NCI-H1048 (cell line): ENCODE measurements at places on chromosomes 5 and 9.

DNA sequence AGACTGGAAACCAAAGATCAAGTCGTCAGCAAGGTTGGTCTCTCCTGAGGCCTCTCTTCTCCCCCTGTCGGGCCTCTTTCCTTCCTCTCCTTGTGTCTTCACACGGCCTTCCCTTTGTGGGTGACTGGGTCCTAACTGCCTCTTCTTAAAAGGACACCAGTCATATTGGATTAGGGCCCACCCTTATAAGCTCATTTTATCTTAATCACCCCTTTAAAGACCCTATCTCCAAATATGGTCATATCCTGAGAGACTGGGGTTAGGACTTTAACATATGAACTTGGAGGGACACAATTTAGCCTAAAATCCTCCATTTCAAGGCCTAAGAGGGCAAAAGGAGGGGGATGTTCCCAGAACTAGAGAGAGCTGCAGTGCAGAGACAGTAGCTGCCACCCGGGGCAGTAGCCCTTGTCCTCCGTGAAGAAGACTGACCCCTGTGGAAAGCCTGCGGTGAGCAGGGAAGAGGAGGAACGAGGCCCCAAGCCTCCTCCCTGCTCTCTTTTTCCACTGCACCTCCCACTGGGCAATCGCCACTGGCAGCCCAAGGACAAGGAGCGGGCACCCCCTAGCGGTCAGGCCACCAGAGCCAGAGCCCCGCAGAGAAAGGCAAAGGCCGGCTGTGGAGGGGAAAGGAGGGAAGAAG lies 34.9 kb downstream of the CFAP90 start:
- DNase-seq = no peak

DNA sequence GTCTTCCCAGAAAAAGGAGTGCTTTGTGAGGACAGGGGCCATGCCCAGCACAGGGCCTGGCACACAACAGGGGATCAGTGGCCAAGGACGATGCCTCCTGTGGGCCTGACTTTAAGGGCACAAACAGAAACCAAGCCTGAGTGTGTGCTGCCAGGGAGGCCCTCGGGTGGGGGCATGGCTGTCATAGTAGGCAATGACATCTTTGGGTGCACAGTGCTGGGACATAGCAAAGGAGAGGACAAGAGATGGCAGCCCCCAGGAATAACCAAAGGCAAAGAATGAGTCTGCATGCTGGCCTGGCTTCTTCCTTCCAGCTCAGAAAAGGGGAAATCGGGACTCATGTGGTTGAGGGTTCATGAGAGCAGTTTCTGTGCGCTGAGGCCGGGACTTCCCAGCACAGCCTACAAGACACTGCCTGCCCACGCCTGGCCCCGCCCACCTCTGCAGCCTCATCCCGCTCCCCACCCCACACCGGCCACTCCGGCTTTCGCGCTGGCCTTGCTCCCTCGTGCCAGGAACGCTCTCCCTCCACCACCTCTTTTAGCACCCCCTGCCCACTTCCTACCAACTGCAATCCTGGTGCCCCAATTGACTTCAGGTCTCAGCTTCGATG lies 13.8 kb upstream of the LHX2 start:
- no peak for DNase-seq

GRCh38 chr5:16538006-16538405 lies 72.4 kb upstream of the ZNF622 start:
- no peak for DNase-seq

DNA sequence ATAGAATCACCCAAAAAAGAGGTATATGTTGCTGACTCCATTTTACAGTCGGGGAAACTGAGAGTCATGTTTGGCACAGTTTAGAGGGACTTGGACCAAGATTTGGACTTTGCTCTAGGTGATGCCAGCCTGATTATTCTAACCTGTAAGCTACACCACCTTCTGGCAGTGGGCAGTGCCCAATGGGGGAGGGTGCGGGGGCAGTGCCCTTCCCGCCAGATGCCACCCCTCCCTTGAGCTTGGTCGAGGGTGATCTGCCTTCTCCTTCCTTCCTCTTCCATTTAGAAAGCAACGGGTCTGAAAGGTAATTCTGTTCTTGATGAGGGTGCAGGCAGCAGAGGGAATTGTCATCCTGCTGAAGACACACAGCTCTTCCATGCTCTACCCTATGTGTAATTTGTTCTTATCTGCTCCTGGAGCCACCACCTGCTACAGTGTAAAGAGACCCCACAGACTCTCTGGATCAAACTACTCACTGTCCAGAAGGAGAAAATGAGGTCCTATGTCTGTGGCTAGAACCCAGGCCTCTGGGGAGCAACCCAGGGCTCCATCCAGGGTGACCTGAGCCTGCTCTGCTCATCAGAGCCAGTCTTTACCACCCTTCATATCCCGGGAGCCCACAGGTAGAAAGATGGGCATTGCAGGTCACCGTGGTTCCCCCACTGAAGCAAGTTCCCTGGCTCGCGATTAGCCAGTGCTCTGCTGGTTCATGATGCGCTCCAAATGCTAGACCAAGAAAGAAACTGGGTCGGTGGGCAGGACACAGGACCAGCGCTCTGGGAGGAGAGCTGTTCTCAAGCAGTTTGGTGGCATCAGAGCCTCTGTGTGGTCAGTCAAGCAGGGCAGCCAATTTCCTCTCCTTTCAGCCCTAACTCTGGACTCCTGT lies 156.2 kb downstream of the RGS3 start:
- no peak for DNase-seq

DNA sequence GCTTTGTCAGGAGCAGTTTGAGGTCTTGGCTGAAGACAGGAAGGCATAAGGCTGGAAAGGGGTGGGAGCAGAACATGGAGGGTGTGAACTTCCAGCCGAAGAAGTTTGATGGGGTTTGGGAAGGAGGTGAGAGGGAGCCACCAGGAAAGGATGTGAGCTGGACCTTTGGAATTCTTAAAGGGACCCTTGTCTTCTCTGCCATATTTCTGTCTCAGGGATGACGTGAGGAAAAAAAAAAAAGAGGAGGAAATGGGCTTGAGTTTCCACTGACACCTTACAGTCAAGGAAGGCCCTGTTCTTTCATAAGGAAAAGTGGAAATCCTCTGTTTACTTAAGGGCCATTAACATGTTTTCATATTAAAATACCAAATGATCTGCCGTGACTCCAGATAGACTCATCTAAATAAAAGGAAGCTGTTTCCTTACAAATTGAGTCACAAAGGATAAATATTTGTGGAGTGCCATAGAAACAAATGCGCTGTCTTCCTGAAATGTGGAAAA lies 132.1 kb downstream of the PALM2AKAP2 start:
- DNase-seq = no peak

DNA sequence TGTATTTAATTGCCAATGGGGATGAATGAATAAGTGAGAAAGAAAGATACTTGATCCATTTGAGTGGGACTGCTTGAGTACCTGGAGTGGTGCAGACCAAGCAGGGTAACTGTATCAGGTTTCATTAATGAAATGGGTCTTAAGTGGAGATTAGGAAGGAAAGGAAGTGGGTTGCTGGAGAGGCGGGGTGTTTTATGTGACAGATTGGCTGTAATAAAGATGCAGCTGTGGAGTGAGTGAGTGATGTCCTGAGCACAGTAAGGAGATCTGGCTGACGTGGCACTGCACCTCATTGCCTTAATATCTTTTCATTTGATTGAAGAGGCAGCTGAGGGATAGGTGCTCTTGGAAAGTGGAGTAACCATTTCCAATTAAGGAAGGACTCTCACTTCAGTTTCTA lies 161.0 kb upstream of the CCDC152 start:
- DNase-seq = no peak

- no peak for DNase-seq
These were observed 585.0 kb downstream of the KIF4B start for GRCh38 chr5:155598552-155598951.

- DNase-seq = no peak
These were observed 104.4 kb upstream of the FCN2 start for GRCh38 chr9:134776080-134776796.

DNA sequence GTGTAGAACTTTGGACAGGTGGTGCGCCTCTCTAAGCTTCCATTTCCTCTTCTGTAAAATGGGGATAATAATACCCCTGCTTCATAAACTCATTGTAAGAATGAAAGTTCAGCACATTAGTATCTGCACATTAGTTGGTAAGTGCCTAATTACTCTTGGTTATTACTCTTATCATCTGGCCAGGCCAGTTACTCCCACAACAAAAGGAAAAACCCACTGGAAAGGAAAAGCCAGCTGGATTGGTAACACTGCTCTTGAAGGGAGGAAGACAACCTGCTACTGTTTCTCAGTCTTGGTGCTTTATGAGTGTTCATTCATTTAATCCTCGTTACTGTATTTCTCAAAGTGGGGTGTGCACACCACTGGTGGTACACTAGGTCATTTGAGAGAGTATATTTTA lies 251.4 kb downstream of the ARHGAP26 start:
- DNase-seq = no peak

DNA sequence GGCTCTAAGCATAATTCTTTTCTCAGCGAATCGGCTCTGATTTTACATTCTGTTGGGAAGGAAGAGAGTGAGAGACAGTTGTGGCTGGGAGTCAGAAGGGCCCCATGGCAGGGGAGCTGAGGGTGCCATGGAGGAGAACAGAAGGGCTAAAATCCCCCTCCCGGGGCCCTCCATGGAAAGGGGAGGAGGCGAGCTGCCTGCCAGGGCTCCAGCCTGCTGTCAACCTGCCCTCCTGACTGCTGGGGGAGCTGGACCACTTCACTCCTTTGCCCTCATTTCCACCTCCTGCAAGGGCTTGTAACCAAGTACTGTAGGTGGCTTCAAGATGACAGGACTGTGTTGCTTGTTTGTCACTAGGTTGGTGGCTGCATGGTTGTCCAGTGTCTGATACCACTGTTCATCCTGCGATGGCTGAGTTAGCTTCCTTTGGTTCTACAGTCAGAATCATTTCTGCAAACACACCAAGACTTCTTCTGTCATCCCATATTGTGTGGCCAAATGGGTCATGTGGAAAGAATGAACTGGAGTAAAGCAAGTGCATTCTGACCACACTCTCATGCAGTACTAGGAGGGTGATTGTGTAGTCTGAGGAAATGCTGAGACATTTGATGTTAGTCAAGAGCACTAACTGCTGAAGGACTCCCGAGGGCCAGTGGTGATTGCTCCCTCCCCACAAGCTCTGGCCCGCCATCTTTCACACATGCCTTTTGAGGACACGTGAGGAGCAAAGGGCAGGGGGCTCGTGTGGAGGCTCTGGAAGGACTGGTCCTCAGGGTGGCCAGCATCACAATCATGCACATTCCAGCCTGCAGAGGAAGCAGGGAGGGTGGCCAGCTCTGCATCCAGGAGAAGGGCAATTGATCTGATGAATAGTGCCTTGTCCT lies 307.2 kb downstream of the GADD45G start:
- no peak for DNase-seq

GRCh38 chr9:131410044-131410491 lies 16.2 kb downstream of the PRRC2B start:
- no peak for DNase-seq

DNA sequence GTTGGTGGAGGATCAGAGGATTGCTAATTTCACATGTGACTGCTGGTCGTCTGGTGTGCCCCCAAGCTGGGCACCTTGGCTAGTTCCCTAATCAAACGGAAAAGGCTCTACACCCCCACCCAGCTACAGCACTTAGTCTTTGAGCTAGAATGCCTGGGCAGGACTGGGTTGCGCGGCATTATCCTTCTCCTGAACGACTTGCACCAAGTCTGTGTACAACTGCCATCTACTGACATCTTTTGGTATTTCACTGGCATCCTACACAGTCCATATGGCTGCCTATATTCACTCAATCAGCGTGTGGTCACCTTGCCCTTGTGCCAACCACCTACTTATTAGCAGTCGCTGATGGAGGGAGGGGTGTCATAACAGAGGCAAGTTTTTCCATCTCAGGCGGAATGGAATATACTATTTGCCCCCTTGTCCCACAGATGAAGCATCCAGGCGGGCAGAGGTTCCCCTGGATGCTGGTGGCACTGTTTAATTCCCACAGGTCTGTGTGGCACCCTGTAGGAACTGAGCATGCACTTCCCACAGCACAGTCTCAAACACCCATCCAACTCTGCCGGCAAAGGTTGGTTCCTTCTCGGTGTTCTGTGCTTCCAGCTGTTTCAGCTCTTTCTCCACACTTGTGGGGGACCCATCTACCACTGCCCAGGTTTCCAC lies 150.1 kb downstream of the OSTF1 start:
- peak; percentile 13 for DNase-seq

GRCh38 chr9:99748266-99748665 lies 73.4 kb upstream of the NR4A3 start:
- DNase-seq = no peak

DNA sequence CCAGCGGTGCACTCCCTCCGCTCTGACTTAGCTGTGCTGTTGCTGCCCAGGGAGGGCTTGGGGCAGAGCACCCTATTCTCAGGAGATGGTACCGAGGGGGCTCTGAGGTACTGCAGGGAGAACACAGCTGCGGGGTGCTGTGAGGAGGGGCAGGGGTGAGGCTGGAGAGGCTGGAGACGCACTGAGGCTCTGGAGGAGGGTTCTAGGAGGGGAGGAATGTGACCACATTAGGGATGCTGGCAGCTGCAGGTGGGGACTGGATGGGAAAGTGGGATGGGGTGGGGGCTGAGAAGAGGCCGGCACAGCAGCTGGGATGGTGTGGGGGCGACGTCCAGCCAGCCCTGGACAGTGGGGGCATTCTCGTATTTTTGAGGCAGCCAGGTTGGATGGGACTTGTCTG lies 20.9 kb downstream of the NCS1 start:
- DNase-seq = no peak

DNA sequence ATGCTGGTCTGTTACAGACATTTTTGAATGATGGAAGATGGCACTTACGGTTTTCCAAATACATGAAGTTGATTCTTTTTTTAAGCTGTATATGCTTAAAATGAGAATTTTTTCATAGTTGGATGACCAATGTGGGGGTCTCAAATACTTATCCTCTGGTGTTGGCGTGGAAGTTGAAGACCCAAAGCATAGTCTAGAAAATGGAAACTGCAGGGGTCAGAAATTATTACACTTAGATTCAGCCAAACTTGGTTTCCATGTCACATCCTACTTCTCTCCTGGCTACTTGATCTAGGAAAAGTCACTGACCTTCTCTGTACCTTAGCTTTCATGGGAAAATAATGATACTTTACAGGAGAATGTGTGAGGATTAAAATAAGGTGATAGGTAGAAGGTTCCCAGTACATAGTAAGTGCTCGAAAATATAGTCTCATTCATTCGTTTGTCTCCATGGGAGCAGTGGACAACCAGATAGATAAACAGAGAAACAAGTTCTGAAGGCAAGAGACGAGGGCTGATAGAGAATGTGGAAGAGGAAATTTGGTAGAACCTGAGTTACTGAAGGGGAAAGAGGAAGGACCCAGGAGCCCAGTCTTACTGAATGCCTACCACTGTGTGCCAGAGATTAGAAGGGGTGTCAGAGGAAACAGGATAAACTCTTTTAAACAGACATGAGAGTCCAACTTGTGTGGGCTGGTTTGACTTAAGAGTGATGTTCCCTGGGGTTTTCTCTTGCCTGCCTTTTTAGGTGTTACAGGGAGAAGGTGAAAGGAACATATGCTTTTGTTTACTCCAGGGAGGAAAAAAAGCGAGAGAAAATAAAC lies 560.3 kb upstream of the KLF4 start:
- no peak for DNase-seq

GRCh38 chr9:13580131-13580530 lies 300.6 kb upstream of the MPDZ start:
- DNase-seq = no peak

- DNase-seq = no peak
These were observed 310.2 kb downstream of the AGTPBP1 start for GRCh38 chr9:85431339-85432102.

- no peak for DNase-seq
These were observed 72.1 kb downstream of the LRSAM1 start for GRCh38 chr9:127523312-127523851.
